Erythroblast (primary cell): ENCODE measurements at places on chromosomes 6 and 20.

- DNase-seq: no peak
These were observed 273.1 kb downstream of the CLIC5 start for GRCh38 chr6:45742591-45742990.

DNA sequence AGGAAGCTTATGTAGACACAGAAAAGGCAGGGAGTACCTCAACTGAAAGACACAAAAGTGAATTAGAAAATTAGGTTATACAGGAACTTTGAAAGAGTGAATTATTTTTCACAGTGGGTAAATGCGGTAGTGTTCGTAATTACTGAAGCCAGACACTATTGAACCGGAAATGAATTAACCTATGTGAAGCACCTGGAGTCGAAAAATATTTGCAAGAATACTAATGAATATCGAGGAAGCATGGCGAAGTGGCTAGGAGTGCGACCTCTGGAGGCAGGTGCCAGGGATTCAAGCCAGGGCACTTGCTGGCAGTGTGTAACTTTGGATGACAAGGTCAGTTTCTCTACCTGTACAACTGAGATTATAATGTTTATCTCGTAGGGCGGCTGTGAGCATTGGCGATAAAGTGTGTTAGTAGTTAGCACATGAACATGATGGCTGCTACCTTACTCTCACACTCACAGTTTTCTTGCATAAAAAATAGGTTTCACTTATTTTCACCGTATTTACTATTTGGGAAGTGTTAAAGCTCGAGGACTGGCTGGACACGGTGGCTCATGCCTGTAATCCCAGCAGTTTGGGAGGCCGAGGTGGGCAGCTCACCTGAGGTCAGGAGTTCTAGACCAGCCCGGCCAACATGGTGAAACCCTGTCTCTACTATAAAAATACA lies 567 bp upstream of the SLC18B1 start:
- peak; percentile 94 for DNase-seq

DNA sequence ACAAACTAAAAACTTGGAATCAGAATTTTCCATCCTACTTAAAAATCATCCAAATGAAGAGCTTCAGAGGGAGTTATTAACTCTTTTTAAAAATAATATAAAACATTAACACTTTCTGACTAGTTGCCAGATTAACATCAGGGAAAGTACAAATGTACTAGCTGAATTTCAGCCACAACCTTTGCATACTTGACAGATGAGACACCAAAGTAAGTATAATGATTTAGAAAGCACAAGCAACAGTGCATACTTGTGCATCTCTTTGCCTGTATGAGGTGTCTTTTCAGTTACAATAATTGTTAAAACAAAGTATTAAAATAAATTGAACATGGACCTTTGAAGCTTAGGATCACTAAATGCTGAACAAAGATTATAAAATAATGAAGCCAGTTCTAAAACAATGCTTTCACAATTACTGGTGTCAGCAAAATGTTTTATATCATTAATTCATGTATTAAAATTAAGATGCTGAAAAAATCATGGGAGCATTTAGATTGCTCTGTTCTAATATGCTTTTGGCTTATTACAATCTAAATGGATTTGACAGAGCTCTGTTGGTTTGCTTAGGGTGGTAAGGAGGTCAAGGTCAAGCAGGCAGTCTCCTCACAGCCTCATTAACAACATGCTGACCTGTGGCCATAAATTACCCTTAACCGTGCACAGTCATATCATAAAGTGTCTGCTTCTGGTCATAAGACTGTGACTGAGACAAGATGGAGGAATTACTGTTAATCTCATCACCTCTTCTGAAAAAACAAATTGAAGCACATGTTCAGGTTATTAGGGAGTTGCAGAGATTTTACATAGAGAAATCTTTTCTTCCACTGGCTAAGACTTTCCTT lies 15.1 kb downstream of the RNF217 start:
- no peak for DNase-seq

GRCh38 chr6:13427801-13428582 lies 59.4 kb downstream of the GFOD1 start:
- peak; percentile 75 for DNase-seq

GRCh38 chr6:52964318-52964717 lies 30.8 kb downstream of the GSTA4 start:
- no peak for DNase-seq

GRCh38 chr20:8443464-8444072 lies 311.5 kb downstream of the PLCB1 start:
- DNase-seq: no peak

DNA sequence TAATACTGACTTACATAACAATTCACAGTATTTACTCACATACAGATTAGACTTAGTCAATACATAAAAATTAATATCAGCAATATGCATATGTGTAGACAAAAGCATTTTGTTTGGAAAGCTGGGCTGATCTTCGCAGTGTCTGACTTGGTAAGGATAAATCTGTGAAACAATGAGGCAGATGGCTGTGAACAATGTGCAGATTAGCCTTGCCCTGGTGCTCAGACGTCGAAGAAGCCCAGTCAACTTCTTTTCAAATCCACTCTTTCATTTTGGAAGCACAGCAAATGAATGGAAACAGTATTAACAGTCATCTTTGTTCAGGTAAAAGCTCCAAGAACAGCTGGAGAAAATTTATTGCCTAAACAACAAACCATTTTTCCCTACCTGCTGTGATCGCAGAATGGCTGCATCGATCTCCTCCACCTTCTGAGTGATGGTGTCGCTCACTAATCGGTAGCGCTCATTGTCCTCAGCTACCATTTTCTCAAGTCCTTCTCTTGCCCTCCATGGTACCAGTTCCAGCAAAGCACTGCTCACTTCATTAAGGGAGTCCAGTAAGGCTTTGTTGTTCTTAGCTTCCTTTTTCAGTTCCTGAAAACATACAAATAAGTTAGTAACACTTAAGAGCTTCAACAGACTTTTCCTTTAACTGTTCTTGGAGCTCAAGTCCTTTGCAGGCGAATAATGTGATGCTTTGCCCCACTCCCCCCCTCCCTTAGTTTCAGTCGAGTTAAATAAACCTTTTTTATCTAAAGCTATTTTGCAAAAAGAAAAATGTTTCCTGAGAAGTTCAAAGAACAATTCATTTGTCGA lies 116.5 kb downstream of the DST start:
- no peak for DNase-seq

- DNase-seq: peak; percentile 28
These were observed 143.4 kb downstream of the BCKDHB start for GRCh38 chr6:80249897-80250296.

- no peak for DNase-seq
These were observed 308.5 kb downstream of the BMP7 start for GRCh38 chr20:56957737-56958553.

DNA sequence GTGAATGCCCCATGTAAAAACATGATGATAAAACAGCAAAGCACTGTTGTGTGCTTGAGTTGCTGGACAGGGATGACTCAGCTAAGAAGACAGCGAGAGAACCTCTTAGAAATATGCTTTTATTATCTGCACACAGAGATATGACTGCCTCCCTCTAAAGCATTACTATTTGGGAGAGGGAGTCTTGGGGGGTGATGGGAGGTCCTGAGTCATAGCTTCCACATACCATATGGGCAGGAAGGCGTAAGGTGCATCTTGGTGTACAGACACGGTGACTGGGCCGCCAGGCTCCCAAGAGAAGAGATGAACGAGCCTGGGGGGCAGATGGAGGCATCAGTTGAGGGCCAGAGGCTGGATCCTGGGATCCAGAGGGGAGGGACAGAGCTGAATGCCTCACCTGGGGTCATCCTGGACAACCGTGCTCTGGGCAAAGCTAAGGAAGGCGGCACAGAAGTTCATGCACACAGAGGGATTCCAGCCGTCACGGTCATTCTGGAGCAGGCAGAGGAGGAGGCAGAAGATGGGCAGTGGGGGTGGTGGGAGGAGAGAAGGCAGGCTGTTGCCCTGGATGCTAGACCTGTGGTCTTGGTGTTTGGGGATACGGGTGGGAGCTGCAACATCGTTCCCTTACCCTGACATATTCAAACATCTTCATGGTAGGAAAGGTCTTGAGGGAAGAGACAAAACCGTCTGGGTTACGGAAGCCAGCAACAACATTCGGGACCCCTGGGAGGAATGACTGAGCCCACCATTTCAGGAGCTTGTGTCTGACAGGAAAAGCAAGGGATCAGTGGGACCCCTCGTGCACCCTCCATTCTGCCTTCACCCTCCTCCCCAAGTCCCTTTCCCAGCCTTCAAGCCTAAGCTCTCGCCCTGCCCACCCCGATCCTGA lies 2.0 kb downstream of the DXO start:
- peak; percentile 51 for DNase-seq

- DNase-seq: no peak
These were observed 38.6 kb upstream of the PLCG1 start for GRCh38 chr20:41098703-41099250.

- DNase-seq: no peak
These were observed 4.8 kb upstream of the MRPS10 start for GRCh38 chr6:42222448-42222847.

GRCh38 chr6:139378226-139378625 lies 3.8 kb upstream of the CITED2 start:
- DNase-seq: no peak

GRCh38 chr20:16069389-16070010 lies 503.7 kb downstream of the KIF16B start:
- DNase-seq: no peak

DNA sequence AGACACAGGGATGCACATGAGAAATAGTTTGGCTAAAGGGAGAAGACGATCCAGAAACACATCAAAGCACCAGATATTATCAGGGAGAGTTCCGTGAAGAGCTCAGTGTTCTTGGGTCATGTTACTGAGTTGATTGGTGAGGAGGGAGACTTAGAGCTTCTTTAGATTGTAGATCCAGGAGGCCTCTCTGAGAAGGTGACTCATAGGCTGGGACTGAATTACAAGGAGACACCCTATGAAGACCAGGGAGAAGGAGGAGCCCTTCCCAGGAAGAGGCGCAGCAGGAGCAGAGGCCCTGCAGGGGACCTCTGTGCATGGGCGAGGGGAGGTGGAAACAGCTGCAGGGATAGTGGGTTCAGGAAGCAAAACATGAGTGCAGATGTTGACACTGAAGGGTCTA lies 196.5 kb downstream of the SLC24A3 start:
- no peak for DNase-seq

GRCh38 chr6:100171533-100172321 lies 177.7 kb upstream of the MCHR2 start:
- DNase-seq: no peak

DNA sequence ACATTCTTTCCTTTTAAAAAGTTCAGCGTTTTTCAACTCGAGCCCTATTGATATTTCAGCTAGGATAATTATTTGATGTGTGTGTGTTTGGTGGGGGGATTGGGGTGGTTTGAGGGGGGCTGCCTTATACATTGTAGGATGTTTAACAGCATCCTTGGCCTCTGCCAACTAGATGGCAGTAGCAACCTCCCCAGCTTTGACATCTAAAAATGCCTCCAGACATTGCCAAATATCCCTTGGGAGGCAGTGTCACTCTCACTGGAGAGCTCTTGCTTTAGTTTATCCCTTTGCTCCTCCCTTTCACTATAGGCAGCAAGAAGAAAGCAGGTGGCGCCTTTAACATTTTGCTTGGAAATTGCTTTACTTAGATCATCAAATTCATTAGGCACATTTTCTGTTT lies 14.6 kb upstream of the TP53TG5 start:
- no peak for DNase-seq

DNA sequence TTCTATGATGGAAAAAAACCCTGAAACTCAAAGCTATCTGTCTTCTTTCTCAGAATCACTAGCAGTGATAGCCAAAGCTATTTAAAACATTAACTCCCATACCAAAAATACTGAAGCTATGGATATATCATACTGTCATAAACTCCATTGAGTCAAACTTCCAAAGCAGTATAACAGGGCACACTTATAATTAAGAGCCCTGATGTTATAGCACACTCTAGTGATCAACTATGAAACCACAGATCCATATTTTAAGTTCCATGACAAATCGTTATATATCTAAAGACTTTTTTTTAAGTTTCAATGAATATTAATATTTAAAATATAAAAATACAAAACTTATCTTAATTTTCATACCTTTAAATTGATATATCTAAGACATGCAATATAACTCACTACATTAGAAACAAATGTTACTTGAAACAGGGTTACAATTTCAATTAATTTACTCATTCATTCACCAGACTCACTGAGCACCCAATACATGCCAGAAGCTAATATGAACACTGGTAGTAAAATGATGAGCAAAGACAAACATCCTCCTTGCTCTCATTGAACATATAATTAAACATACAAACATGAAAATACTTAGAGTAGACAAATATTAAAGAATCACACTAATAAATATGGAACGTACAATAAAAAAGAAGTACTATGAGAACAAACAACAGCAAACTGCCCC lies 69.3 kb downstream of the IBTK start:
- peak; percentile 27 for DNase-seq

GRCh38 chr6:13923527-13924145 lies 1.1 kb upstream of the RNF182 start:
- peak; percentile 31 for DNase-seq

- no peak for DNase-seq
These were observed 124.3 kb downstream of the TPBG start for GRCh38 chr6:82487895-82488294.

DNA sequence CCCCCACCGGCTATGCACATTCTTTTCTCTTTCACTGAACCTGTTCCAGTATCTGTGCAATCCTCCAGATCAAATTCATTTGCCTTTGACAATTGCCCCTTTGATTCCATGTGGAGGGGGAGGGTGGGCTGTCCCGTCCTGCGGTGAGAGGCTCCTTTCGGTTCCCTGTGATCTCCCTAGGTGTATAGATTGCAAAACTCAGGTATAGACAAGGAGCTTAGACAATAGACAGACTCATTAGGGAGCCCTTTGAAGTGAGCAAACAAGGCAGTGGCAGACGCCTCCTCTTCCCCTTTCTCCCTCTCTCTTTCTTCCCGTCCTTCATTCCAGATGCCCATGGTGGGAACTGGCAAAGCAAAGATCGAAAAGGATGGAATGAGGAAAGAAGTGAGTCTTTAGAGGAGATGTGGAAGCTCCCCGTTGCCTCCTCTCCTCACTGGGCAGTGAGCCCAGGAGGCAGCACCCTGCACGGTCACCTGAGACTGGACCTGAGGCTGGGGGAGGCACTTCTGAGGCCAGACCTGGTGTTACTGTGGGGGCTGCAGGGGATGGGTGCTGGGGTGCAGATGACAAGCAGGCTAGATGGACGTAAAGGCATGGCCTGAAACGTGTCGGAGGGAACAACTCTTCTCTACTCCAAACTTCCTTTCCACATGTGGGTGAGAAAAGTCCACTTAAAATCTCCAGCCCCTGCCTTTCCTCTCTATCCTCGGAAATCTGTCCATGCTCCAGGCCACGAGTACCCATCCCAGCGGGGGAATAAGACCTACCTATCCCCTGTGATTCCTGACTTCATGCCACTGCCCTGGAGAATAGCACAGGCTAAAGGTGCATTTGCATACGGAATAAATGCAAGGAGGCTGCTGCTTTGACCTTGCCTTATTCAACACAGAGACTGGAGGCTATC lies 256.6 kb upstream of the FOXQ1 start:
- DNase-seq: no peak

- DNase-seq: no peak
These were observed 16.7 kb downstream of the BMP2 start for GRCh38 chr20:6784210-6784631.

DNA sequence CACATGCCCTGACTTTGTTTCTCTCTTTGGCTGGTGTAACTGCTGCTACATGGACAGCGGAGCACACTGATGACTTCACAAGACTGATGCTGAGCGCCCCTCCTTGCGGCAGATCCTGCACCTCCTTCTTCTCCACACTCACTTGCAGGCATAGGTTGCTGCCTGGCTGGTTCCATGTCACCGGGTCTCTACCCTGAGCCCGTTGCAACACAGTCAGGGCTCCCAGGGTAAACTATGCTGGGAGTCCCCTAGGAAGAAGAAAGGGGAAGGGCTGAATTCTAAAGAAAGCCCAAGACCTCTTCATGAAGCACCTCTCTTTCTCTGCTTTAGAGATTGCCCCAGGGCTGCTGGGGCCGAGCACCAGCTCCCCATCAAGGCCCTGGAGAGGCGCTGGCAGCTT lies 83.3 kb upstream of the DUSP22 start:
- no peak for DNase-seq
